Mesangial cell (primary cell): ENCODE measurements at places on chromosomes 13 and 19. TPM values are rescaled to one million over a fixed set of nuclear protein-coding genes. Genes with fewer than 3 reads are reported as not detected.

Gene SLC6A16
- total RNA-seq: under 0.01 and 0.13 TPM in 2 replicates

Gene ZNF699
- 8.5 and 10.5 TPM in 2 replicates for total RNA-seq

Gene FCAR
- total RNA-seq: not detected in 2 replicates

Gene ACP7
- not detected in 2 replicates for total RNA-seq

Gene ZNF586
- total RNA-seq: 6.8 and 8.1 TPM in 2 replicates

Gene PLA2G4C
- total RNA-seq: 1.1 and 7.0 TPM in 2 replicates

Gene EML2
- total RNA-seq: 16.4 and 17.9 TPM in 2 replicates

Gene FREM2
- total RNA-seq: 0.49 and 2.0 TPM in 2 replicates

Gene FFAR3
- total RNA-seq: not detected in 2 replicates

Gene PPM1N
- total RNA-seq: 1.0 TPM in 1 of 2 replicates, not detected in the other

Gene OR7D2
- total RNA-seq: 0.51 TPM in 1 of 2 replicates, not detected in the other

Gene FSD1
- total RNA-seq: 13.8 and 29.7 TPM in 2 replicates

Gene SLC25A41
- total RNA-seq: not detected in 2 replicates

Gene DHRS12
- 5.1 and 20.0 TPM in 2 replicates for total RNA-seq

Gene HS6ST3
- total RNA-seq: under 0.01 TPM in 2 replicates

Gene REXO1
- 23.6 and 41.8 TPM in 2 replicates for total RNA-seq

Gene WDR87
- not detected in 2 replicates for total RNA-seq

Gene UGGT2
- 16.2 and 18.4 TPM in 2 replicates for total RNA-seq

Gene SCAF1
- total RNA-seq: 39.8 and 41.7 TPM in 2 replicates

Gene NLRP7
- total RNA-seq: not detected in 2 replicates

Gene C3
- total RNA-seq: 0.49 and 10.9 TPM in 2 replicates

Gene TMEM238
- 1.5 and 3.3 TPM in 2 replicates for total RNA-seq
